ENCODE measurements at places on chromosomes 12 and 14.
A peak's percentile ranks its signal among the peaks of the same experiment; 100 is the strongest.

- no peak for DNase-seq
Observed at GRCh38 chr14:80965037-80965436, 9.6 kb downstream of the TSHR start.

- no peak for DNase-seq
Observed at GRCh38 chr12:109113661-109114321, 2.6 kb upstream of the ACACB start.

GRCh38 chr12:63897931-63898330 lies 53.4 kb downstream of the SRGAP1 start:
- peak; percentile 66 for DNase-seq

DNA sequence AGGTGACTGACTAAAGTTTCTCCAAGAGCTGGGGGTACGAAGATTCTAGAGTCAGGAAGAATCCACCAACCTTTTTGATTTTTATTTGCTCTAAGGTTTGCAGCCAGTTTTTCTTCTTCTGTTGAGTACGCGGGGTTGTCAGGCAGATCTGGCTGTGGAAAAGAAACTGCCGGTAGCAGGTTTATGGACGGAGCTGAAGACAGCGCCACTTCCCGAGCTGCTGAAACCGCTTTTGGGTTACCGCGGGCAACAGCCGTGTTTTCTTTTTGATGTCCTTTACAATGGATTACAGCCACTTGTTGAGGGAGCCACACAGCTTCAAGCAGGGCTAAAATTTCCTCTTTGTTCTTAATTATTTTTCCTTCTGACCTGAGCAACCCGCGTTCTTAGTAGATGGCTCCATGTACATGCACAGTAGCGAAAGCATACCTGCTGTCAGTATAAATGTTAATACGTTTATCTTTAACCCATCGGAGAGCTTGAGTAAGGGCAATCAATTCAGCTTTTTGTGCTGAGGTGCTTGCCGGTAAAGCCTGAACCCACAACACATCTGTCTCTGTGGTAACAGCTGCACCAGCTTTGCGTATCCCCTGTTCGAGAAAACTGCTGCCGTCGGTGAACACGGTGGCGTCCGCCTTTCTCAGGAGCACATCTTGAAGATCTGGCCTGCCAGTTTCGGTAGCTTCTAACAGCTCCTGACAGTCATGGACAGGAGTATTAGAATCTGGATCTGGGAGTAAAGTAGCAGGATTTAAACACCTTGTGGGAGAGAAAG lies 674.3 kb downstream of the TMEM121 start:
- no peak for DNase-seq

- DNase-seq: no peak
Observed at GRCh38 chr12:39368891-39369290, 74.0 kb downstream of the KIF21A start.

- no peak for DNase-seq
Observed at GRCh38 chr14:98498019-98498885, 773.7 kb downstream of the BCL11B start.

DNA sequence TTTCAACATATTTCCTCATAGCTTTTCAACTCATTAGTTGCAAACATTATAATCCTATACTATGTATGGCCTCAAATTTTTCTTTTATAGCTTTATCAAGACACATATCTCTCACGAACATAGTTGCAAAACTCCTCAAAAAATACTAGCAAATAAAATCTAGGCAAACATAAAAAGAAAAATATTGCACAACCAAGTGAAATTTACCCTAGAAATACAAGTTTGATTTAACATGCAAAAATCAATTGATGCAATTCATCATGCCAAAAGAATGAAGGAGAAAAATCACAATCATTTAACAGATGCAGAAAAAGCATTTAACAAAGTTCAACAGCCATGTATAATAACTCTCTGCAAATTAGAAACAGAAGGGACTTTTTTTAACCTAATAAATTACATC lies 33.3 kb upstream of the KCNH5 start:
- no peak for DNase-seq

GRCh38 chr12:24820872-24821271 lies 128.0 kb downstream of the BCAT1 start:
- DNase-seq: no peak

GRCh38 chr12:104063712-104064030 lies 660 bp upstream of the HCFC2 start:
- peak; percentile 60 for DNase-seq

DNA sequence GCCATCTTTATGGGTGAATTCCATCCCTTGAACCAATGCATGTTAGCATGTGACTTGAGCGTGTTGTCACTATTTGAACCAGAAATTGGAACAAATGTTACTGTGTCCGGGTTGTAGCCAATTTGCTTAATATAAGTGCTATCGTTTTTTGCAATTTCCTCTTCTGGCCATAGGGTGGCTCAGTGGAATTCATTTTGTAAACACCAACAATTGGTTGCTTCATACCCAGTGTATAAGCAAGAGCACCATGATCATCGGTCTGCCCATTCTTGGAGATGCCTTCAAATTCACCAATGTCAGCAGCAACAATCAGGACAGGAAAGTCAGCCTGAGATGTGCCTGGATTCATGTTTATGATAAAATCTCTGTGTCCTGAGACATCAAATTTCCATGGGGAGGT lies 5.0 kb upstream of the NEDD1 start:
- DNase-seq: peak; percentile 50

DNA sequence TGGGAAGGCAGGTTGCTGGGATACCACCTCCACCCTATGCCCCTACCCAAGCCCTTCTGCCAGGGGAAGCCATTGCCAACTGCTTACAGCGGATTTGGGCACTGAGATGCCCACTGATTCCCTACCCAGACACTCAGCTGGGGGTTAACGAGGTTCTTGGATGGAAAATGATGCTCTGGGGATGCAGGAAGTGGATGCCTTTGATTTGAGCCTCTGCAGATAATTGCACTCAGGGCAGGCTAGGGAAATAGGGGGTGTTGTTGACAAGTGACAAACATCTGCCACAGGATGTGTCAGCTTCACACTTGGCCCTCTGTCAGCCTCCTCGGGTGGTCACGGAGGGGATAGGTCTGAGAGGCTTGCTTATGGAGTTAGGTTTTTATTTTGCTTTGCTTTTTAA lies 57.4 kb downstream of the RPH3A start:
- no peak for DNase-seq

GRCh38 chr12:19430988-19431387 lies 8.3 kb upstream of the AEBP2 start:
- DNase-seq: no peak
